ENCODE measurements at places on chromosomes 6 and 20.

DNA sequence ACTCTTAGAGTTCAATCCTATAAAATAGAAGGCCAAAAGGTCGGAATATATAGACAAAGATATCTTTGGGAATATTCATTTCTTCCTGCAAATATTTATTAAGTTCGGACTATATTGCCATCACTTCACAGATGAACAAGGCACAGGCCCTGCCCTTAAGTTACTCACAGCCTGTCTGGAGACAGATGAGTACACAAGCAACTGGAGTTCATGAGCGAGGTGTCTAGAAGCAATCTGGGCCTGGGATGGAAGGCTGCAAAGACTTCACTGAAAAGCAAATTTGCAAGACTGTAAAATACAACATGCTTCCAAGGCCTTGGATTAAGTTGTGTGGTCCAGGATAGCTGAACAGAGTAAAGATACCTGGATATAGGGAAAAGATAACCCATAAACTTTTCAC, 56.7 kb upstream of the CEP85L start:
- no peak for DNase-seq

DNA sequence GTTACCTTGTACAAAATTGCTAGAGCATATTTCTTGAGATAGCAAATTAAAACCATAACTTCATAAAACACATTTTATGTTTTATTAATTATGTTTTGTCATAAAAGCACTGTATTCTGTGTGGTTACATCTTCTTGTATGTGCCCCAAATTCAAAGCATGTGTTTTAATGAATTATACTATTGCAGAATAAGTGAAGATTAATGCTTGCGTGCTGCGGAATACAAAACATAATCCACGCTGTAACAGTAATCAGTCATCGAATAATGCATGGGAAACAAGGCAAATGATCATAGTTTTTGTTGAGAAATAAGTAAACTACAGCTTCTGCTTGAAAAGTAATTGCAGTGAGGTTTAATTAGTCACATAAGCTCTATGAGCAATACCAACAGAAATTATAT, 459.2 kb upstream of the SOX4 start:
- DNase-seq = no peak

DNA sequence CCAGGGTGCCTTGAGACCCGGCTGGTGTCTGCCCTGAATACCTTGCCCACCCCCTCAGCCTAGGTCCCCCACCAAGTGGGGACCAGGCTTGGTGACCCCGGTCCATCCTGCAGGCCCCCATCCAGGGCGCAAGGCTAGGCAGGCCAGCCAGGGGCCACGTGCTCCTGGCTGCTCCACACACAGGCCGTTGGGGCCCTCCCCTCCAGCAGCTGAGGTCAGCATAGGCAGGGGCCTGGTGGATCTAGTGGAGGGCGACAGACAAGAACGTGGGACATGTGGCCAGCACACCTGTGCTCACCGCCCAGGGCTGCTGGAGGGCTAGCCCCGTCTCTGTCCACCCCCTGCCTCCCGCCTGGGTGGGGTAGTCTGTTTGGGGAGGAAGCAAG, 7.5 kb upstream of the HRH3 start:
- DNase-seq = no peak

DNA sequence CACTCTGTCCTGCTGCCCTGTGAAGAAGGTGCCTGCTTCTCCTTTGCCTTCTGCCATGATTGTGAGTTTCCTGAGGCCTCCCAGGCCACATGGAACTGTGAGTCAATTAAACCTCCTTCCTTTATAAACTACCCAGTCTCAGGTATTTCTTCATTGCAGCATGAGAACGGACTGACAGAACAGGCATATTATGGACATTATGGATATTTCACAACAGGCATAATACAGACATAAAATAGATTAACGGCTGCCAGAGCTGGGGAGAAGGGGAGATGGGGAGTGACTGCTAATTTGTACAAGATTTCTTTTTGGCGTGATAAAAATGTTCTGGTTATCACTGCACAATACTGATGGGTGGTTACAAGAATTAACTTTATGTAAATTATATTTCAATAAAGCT, 29.4 kb downstream of the TRPC4AP start:
- no peak for DNase-seq

- no peak for DNase-seq
Measured at GRCh38 chr6:70079241-70079640, 212.9 kb downstream of the COL19A1 start.

DNA sequence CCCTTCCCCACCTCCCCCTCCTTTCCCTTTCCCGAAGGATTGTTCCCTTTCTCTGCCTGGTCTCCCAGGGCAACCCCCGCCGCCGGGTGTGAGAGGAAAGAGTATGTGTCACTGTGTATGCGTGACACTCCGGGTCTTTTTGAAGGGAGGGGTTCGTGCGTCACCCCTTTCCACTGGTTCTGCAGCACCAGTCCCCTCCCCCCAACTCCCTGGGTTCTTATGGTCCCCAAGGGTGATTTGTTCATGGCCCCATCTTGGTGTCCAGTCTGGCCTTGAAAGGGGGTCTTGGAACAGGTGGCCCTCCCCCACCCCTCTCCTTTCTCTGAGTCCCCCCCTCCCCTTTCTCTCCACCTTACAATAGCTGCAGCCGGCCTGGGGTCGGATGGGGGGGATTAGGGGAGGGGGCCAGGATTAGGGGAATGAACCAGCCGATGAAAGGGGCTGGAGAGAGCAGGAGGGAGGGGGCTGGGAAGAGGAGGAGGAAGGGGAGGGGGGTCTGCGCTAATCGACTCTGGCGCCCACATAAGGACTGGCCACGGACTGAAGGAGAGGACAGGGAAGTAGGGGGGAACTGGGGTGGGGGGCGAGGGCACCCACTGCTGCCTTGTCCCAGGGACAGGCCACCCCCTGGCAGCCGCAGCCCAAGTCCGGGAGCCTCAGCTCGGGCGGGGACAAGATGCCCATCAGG, 1.3 kb upstream of the RING1 start:
- DNase-seq = no peak

DNA sequence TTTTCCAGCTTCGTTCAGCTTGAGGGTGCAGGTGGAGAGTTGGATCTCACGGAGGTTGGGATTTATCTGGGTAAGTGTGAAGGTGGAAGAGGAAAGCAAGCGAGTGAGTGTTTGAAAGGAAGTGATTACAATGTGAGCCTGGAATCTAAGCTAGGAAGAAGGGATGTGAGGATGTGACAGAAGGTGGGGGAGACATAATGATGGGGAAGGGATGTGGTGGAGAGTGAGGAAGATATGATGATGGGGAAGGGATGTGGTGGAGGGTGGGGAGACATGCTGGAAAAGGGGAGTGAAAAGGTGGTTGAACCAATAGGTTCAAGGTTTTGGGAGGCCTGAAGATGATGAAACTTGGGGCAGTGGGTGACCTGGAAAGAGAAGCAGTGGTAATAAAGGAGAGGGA, 23.2 kb downstream of the KIAA1755 start:
- no peak for DNase-seq

DNA sequence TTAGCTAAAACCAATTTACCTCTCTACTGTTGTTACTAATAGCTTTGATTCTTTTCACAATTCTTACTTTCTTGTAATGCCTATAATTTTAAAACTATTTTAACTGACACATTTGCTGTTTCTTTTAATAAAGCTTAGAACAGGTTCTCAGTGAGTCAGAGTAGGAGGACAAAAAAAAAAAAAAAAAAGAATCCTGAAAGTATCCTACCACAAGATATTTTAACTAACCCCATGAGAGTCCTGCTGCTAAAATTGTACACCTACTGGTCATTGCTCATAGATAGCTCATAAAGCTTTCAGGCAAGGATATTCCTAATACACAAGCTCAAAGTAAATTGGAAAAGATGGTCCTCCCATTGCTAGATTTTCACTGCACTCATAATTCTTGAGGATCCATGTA, 301.0 kb downstream of the CENPW start:
- no peak for DNase-seq

DNA sequence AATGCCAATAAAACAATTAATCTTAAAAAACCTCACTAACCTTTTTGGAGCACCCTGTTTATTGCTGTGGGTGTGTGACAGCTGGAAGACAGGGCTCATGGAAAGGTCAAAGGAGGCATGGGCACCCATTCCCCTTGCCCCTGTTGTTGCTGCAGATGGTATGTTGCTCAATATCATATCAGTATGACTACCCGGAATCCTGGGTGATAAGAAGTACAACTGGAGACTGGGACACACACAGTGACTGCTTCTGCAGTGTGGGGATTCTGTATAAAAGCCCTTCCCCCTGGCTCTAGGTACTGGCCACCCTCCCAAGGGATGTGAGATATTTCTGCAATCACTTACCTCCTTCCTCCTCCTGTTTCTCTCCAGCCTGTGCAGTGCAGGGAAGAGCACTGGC, 47.3 kb upstream of the IL20RA start:
- DNase-seq = no peak

- no peak for DNase-seq
Measured at GRCh38 chr6:167134448-167135328, 11.8 kb downstream of the CCR6 start.

DNA sequence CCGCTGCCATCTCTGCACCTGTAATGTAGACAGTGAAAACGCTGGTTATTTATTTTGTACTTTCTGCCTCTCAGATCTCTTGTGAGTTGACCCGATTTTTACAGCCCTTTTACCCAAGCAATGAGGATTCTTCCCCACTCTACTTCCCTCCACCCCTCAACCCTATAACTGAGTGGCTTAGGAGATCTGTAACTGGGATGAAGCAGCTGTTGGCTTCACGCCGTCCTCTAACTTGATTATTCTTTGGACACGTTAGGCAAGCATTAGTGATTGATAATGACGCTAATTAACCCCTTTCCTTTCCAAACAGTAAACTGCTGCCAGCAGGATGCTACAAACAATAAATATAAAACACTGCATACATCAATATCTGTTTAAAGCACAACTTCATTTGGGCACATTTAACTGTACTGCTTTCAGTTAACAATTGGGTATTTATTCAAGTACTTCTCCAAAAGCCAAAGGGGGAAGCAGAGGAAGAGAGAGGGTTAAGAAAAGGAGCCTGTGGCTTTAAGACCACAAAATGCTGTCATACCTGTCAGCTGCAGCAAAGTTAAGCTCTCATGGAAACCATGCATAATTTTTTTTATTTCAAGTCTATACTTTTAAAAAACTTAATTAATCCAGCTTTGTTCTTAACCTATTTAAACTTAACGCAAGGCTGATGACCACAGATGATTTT, 21.2 kb downstream of the TFAP2A start:
- DNase-seq = no peak

All from activated CD8-positive, alpha-beta memory T cell treated with anti-CD3 and anti-CD28 coated beads, Interleukin-2, amount 10 ng/mL, durations not matched to agents 7 days and 5 days (primary cell).